ENCODE measurements at places on chromosomes 5 and 9. TPM values are rescaled to one million over a fixed set of nuclear protein-coding genes. Genes with fewer than 3 reads are reported as not detected.

Gene GHR
- total RNA-seq, result 105 TPM

- DNase-seq, result no peak
These were observed 17.3 kb downstream of the RIOK2 start for GRCh38 chr5:97165726-97166125.

Gene PCDHGA7
- 1.3 TPM for total RNA-seq

Gene PLAC8L1
- not detected for total RNA-seq

GRCh38 chr5:91151947-91152346 is 231.2 kb downstream of the ARRDC3 start:
- DNase-seq, result peak; percentile 40

GRCh38 chr5:8458038-8458383 is 589.1 kb downstream of the MTRR start:
- DNase-seq, result no peak

DNA sequence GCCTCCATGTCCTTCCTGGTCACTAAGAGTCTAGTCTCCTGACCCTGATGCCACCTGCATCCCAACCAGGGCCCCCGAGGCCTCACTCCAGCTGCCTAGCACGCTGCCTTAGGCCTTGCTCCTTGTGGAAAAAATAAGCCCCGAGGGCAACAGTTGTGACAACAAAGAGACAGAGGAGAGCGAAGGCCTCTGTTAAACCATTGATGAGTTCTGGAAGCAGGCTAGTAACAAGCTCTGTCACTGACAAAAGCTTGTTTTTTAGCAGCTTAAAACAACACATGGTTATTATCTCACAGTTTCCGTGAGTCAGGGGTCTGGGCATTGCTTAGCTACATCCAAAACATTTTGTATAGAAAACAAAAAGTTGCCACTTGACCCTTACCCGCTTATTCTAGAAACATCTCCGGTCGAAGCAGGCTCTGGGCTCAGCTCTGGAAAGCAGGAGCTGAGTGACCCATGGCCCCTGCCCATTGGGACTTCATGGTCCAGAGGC is 48.2 kb upstream of the TBC1D2 start:
- DNase-seq, result no peak

DNA sequence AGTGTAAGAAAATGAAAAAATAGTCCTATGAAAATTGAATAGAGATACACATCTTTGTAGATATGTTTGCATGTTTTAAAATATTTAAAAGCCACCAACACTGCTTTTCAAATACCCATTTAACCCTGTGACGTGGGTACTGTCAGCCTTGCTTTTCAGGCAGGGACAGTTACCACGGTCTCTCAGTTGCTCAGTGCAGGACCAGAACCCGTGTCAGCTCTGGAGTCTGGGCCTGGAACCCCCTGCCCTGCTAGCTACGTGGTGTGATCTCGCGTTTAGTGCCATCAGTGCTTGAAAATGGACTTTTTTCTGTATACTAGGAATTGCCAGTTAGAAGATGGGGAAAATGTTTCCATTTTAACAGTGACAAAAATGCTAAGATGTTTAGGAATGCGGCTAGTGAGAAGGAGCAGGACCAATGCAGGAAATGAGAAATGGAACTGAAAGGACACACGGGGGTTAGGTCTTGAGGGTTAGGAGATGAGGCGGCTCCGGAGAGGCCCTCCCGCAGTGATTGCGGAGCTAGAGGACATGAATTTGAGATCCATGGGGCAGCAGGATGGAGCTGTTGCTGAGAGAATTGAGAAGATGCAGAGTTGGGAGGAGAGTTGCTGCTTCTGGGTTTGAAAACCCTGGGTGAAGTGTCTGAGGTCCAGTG is 13.7 kb downstream of the RNU6ATAC start:
- no peak for DNase-seq

DNA sequence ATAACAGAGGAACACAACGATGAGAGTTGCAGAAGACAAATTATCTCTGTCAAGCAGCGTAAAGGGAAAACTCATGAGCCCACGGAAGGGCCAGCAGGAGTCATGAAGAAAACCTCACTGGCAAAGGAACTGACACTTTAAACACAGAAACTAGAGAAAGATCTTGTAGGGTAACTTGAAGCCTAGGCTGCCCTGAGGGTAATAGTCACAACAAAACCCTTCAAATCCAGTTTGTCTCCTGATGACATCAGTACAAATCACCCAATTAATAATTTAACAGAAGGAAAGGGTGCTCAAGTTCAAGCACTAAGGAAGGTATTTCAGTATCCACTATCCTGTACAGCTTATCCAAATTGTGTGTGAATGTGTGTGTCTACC is 549.1 kb downstream of the MTRR start:
- DNase-seq, result no peak

DNA sequence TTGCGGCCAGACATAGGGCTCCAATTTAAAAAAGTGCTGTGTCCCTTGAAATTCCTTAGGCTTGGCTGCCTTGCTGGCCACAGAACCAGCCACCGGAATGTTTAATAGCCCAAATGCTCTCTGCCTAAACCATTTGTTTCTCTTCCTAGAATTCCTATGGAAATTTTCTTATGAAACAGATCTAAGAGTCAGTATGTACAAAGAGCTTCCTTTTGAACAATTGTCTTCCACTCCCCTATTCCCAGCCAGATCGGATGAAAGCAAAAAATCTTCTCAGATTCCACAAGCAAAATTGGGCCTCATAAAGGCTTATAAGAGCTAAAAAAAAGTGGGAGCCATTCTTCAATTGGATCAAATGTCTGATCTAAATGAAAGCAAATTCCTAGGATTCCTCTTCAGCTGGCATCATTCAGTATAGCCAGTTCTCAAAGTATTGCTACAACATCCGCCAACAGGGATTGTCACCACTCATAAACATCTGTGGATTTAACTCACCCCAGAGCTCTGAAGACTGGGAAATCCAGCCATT is 104.3 kb downstream of the CEMIP2 start:
- DNase-seq, result no peak

DNA sequence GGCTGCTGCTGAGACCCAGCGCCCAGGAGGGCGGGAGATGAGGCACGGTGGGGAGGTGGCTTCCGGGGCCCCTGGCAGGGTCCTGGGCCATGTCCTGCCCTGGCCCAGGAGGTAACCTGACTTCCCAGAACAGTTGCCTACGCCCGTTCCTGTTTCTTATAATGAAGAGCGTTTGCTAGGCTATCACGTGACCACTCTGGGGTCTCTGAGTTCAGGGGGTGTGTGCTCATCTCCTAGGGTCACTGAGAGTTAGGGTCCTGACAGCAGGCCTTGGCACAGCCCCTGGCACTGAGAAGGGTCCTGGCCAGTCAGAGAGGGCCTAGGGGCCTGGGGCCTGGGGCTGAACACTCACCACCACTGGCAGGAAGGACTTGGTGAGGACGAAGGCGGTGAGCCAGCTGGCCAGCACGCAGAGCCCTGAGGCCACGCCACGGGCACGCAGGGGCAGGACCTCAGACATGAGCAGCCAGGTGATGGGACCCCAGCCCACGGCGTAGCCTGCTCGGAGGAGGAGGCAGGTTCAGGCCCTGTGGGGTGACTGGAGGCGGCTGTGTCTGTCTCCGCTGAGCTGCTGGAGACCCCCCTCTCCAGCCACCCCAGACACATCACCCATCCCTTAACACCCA is 6.0 kb downstream of the SLC2A6 start:
- DNase-seq, result no peak

DNA sequence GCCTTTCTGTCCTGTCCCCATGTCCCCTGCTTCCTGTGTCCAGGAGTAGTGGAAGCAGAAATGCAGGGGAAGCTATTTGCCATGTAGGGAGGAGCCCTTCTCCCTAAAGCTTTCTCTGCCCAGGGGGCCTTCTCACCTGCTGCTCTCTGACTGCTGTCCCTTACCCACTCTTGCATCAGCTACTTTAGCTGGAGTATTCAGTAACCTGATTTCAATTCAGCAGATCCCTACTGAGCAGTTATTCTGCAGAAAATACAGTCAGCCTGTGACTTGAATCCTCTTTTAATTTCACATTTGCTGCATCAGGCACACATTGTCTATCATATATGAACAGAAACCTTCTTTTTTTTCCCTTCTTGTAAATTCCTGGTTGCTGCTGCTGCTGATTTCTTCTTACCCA is 90.4 kb downstream of the MVB12B start:
- DNase-seq, result no peak

- no peak for DNase-seq
These were observed 836 bp downstream of the PCSK5 start for GRCh38 chr9:75891277-75891741.

DNA sequence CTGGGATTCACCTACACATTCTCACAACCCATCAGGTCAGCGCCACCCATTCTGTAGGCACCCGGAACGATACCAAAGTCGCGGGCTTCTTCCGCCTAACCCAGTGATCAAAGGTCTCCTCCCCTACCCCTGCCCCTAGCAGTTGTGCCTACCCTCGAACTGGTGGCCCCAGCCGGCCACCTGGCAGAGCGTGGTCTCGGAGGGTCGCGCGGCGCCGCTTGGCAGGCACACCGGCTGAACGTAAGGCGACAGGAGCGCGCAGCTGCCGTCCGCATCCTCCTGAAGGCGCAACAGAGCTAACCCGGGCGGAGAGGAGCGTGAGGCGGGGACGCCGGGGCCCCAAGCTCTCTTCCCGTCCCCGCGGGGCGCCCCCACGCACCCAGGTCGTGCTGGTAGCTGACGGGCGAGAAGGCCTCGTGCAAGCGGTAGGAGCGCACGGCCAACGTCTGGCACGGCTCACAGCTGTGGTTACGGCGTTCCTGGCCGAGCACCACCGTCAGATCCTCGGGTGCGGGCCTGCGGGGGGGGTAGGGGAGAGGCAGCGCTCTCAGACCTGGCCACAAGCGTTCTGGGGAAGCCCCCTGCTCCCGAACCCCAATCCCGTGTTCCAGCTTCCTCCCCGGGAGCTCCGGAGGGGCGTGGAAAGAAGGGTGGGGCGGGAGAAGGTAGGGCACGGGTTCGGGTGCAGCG is 2.8 kb upstream of the PFN3 start:
- no peak for DNase-seq

DNA sequence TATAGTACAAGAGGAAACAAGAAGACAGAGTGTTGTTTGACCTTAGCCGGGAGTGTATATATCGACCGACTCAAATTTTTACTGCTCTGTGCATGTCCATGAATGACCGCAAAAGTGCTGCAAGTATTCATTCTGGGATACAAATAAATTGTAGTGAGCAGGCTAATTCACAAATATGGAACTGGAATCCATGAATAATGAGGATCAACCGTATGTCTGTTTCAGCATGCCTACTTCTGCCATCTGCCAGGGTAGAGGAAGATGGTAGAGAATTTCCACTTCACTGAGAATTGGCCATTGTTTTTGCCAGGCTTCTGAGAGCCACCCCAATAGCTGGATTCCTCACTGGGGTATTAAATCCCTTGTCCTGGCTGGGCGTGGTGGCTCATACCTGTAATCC is 8.5 kb upstream of the RALGPS1 start:
- no peak for DNase-seq

Gene PTGER4
- 5.1 TPM for total RNA-seq

Gene PAEP
- not detected for total RNA-seq

DNA sequence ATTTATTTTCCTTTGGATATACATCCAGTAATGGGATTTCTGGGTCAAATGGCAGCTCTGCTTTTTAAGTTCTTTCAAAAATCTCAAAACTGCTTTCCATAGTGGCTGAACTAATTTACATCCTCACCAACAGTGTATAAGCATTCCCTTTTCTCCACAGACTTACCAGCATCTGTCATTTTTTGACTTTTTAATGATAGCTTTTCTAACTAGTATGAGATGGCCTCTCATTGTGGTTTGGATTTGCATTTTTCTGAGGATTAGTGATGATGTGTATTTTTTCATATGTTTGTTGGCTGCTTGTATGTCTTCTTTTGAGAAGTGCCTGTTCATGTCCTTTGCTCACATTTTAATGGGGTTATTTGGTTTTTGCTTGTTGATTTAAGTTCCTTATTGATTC is 90.0 kb upstream of the HMHB1 start:
- DNase-seq, result no peak

GRCh38 chr5:170491479-170491878 is 12.3 kb upstream of the KCNIP1 start:
- DNase-seq, result no peak

DNA sequence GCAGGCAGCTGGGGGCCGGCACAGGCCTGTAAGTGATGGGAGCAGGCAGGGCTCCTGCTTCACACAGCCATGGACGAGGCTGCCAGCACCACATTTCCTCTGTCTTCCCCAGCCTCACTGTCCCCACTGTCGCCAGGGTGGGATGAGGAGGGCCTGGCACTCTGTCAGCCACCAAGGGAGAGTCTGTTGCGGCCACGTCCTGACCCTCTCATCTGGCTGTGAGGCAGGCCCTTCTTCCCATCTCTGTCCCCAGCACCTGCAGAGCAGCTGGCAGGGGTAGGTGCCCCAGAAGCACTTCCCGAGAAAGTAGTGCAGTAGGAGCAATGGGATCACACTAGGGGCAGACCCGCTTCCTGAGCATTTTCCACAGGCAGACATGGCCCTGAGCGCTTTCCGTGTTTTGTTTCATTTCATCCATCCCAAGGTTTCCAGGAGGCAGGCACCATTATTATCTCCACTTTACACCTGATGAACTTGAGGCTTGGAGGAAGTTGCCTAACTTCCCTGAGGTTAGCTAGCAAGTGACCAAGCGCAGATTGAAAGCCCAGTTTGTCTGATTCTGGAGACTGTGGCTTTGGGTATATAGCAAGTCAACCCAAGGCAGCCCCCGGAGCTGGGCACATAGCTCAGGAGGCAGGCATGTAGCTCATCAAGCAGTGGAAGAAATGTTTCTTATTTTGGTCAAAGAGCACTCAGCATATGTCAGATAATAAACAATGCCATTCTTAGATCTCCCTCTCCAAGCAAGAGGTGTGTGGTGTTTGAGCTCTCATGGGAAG is 202.4 kb downstream of the DAB2IP start:
- no peak for DNase-seq

DNA sequence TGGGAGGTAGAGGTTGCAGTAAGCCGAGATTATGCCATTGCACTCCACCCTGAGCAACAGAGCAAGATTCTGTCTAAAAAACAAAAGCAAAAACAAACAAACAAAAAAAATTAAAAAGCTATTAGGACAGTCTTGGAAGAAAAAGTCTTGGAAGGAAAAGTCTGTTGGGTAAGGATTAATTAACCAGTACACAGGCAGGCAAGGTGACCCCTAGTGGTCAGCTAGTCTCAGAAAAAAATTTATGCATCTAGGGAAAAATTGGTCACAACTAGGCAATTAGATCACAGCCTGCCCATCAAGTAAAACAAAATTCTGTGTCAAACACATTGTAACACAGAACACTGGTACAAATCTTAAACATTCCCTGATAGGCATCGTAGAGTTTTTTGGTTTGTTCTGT is 6.7 kb upstream of the ANKRD18B start:
- DNase-seq, result no peak

All from gastrocnemius medialis (tissue), 4 donors.